Fibroblast of skin of scalp (primary cell): ENCODE measurements at places on chromosomes 12 and 14.

- DNase-seq: no peak
Observed at GRCh38 chr12:26573225-26573909, 259.6 kb downstream of the ITPR2 start.

DNA sequence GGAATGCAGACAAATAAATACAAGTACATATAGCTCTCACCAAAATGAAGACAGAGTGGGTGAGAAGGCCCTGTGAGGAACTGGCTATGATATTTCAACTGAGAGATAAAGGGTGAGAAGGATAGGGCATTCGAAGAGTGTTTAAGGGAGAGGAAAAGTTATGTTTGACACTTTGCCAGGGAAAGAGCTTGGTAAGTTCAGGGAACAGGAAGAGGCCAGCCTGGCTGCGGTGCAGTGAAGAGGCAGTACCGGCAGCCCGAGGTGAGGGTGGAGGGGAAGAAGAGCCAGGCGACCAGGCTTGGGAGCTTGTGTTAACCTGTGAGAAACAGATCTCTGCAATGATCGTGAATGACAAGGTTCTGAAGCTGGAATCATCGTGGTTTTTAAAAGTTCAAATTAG, 84.7 kb upstream of the RFX4 start:
- DNase-seq: no peak

- DNase-seq: no peak
Observed at GRCh38 chr12:52042706-52043385, 8.4 kb upstream of the NR4A1 start.

DNA sequence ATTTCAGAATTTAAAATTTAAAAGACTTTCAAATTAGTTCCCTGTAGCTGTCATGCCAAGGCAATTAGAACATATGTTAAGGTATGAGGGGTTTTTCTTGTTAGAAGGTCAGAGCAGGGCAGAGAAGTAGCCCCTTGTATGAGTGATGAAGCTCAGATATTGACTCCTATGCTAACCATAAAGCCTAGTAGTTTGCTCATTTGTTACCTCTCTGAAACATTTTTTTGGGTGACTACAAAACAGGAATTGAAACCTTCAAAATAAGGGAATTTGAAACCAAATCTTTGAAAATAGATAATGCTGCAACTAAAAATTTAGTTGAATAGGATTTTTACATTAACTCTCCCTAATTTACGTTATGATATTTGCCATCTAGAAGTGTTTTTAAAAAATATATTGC, 333.5 kb downstream of the NAV3 start:
- DNase-seq: no peak

DNA sequence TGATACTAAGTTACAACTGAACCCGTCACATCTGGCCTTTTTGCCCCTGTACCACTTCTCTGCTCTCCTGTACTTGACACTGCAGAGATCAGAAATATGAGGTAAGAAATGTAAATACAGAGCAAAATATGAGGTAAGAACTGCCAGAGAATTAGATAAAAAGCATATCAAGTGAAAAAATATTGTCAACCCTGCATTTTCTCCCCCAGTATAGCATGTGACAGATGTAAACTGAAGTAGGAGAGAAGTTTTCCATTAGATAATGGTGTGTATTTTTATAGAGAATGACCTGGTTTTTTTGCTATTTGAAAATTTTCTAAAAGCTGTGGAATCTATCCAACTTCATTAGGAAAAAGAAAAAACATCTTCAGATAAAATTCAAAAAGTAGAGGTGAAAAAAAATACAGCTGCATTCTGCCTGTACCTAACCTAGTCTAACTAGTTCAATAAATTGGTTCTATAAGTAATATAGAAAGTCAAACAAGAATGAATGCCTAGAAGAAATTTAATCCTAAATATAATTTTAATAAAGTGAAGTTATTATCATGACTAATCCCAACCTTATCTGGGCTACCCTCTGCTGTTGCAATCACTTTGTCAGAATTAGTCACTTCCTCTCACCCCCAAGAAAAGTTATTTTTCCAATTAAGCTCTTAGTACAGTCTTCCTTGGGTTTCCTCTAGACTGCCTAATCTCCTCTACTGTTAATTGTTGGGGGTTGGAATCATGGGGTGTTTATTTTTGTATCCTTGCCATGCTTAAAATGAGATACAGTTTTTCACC, 210.0 kb downstream of the RASSF9 start:
- DNase-seq: peak; percentile 67

DNA sequence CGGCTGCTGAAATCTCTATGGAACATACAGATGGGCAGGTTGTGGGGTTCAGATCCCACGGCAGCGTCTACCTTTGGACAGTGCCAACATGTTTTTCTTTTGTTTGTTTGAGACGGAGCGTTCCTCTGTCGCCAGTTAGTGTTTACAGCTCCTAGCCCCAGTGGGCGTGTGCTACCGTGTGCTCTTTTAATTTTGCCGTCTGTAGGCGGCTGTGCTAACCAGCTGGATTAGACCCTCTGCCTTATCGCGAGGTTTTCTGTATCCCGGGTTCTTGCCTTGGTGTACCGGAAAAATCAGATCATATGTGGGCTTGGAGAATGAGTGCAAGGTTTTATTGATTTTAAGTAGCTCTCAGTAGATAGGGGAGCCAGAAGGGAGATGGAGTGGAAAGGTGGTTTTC, 9.8 kb upstream of the GALNT6 start:
- no peak for DNase-seq

DNA sequence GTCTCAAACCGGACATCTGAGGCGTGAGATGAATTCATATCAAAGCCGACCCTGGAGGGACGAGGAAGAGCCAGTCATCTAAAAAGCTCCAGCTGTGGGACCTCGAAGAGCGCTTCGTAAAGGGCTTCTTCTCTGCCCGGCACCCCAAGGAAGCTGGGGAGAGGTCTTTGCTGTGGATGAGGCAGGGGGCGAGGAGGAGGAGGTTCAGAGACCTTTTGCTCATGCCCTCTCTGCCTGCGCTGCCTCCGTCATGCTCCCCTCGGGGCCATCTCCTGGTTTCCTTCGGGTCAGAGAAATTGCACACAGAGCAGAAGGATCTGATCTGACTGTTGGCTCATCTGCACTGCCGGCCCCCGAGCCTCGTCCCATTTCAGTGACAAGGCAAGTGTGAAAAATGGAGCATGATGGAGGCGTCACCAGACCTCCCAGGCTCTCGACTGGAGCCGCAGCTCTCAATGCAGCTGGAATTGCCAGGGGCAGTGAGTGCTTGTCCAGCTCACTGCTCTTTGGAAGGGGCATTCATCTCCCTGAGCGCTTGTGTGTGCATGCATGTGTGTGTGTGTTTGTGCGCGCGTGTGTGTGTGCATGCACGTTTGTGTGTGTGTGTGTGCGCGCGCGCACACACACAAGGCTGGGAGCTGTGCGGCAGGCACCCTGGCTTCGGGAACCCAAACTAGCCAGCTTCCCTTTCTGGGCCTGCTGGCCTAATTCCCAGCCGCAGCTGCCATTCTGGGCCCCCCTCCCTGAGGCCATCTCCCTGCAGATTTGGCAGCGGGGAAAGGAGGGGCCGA, 9.2 kb downstream of the CABP1 start:
- DNase-seq: peak; percentile 12

GRCh38 chr12:116244474-116245090, 32.9 kb downstream of the MED13L start:
- DNase-seq: no peak

- no peak for DNase-seq
Observed at GRCh38 chr12:11808931-11809330, 159.5 kb downstream of the ETV6 start.

DNA sequence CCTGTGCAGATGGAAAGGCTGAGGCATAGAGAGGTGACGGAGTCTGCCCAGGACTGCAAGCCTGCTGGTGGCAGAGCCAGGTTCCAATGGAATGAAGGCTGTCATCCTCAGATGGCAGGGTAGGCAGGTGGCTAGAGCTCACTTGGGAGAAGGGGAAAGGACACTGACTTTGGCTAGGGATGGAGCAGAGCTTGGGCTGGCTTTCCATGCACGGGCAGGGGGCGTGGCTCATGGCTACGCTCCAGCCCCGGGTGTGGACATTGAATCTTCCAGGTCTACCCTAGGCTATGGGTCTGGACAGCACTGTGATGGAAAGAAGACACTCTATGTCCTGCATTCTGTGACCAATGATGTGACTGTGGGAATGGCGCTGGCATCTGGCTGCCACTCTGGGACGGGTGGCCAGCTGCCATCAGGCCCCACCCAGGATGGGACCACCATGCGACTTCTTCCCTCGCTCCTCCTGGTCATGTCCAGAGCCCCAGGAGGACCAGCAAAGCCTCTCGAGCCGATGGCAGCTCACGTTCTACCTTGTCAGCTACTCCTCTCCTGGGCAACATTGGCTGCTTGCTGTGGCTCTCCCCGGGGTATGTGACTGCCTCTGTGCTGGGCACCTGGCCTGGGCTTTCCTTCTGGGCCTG, 398.7 kb downstream of the TMEM121 start:
- DNase-seq: no peak

GRCh38 chr12:75685617-75686225, 174.3 kb upstream of the KRR1 start:
- DNase-seq: no peak

- no peak for DNase-seq
Observed at GRCh38 chr12:26373606-26374495, 178.5 kb downstream of the SSPN start.

DNA sequence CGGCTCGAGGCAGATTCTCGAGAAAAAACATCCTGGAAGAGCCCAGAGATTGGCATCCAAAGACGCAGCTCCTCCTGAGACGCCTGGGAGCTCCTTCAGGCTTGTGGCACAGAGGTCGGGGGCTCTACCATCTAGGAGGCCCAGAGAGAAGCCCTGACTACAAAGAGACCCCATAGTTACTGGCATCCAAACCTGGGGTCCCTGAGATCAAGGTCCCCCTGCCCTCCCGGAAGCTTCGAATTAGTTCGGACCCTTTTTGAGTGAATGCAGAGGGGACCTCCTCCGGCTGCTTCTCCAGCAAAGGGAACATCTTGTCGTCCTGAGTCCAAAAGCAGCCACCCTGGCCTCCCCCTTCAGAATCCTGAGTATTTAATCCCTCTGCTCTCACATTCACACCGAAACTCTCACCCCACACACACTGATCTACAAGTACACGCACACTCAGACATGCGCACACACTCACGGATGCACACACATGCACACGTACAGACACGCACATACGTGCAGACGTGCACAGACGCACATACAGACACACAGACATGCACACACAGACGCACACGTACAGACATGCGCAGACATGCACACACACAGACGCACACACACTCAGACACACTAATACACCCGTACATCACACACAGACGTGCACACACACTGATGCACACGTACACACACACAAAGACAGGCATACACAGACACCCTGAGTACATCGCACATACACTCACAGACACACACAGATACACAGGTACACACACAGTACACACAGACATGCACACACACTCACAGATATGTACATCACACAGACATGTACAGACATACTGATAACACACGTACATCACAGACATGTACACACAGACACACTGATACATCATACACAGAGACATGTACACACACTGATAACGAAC, 5.9 kb downstream of the ZNF605 start:
- DNase-seq: no peak

DNA sequence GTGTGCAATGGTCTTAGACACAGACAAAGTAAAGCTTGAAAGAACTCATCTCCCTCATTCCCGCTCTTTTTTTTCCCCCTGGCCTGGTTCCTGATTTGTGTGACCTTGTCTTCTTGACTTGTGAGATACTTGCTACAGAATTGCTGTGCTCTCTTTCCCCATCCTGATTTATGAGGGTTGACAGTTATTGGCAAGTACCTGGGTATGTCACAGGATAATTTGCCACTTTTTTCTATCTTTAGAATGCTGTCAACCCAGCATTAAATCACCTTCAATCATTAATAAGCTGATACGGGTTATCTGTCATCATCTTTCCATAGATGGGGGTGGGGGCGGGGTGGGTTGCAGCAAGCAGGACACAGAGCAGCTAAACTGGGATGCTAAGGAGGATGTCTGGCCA, 144.4 kb upstream of the PRICKLE1 start:
- DNase-seq: no peak

DNA sequence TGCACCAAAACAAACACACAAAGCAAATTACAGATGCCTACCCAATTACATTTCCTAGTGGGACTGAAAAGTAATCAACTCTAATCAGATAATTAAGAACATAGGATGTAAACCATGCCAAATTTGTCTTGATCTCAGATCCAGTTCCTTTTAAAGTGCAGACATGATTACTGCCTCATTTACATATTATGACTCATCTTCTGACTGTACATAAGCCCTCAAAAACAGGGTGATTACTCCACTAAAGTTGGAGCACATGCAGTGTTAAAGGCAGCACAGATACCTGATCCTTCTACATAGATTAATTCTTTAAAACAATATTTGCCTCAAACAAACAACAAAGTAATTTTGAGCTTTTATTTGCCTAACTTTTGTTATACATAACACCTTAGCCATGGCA, 337.2 kb downstream of the RPS29 start:
- peak; percentile 0 for DNase-seq

DNA sequence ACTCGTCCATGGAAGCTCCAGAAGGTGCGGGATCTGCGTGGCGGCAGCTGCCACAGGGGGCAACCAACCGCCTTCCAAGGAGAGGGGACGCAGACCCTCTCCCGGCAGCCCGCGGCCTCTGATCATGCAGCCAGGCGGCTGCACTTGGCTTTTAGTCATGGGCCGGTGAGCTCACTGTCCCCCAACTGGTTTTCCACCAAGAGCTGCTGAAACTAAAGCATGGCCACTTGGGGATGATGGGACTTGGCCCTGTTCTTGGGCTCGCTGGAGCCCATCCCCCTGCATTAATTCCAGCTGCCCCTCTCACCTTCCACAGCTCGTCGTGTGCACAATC, 39.1 kb downstream of the CCDC85C start:
- no peak for DNase-seq

GRCh38 chr12:107094183-107094448, 767 bp upstream of the CRY1 start:
- DNase-seq: peak; percentile 89

GRCh38 chr12:131008131-131008912, 54.6 kb downstream of the ADGRD1 start:
- DNase-seq: no peak

DNA sequence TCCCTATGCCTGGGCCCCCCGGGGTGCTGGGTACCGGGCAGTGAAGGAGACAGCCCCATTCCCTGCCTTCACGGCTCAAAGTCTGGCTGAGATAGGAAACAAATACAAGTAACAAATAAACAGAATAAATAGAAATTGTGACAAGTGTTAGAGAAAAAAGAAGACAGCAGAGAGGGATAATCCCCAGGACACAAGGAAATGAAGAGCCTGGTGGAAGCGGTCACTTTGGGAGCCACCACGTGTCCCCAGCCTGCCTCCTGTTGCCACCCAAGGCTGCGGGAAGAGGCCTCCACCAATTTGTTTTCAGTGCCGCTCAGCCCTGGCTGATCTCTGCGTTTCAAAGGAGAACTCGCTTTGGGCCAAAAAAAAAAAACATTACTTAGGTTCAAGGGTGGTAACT, 31.2 kb downstream of the RBM19 start:
- no peak for DNase-seq

DNA sequence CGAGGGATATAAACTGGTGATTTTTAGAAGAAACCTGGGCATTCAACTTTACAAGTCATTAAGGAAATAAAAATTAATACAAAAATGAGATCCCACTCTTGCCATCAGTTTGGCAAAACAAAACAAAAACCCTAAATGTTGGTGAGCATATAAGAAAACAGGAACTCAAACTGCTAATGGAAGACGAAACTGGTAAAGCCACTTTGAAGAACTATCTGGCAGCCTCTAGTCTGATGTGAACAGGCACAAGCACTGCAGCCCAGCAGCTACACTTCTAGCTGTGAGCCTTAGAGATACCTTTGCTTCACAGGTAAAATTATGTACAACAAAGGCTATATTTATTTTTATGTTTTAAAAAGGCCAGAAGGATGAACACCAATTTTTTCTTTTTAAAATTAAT, 459.6 kb downstream of the ZFP36L1 start:
- no peak for DNase-seq
